ENCODE measurements at places on chromosomes 7 and 10. TPM values are rescaled to one million over a fixed set of nuclear protein-coding genes. Genes with fewer than 3 reads are reported as not detected.

The ENO4 gene
- total RNA-seq: 0.91 TPM

DNA sequence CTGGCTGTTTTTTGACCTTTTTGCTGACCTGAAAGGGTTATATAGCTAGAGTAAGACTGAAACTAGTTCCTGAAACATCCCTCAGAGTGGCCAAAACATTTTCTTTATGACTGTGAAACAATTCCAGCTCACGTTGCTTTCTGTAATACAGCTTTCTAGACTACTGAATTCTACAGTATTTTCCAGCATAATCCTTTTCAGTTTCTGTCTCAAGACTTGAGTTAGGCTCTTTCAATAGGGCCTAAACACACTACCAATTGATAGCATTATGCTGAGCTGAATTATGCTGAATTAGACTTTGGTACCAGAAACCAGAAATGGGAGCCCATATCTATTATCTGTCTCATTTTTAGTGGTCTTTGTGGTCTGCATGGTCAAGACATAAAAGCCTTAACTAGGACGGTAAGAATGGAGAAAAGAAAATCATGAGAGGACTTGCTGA is 72.6 kb downstream of the EPDR1 start:
- no peak for DNase-seq

GRCh38 chr10:53489335-53490182 is 717.0 kb upstream of the MBL2 start:
- no peak for DNase-seq

- DNase-seq: no peak
Measured at GRCh38 chr7:25857376-25858067, 294.5 kb upstream of the NFE2L3 start.

DNA sequence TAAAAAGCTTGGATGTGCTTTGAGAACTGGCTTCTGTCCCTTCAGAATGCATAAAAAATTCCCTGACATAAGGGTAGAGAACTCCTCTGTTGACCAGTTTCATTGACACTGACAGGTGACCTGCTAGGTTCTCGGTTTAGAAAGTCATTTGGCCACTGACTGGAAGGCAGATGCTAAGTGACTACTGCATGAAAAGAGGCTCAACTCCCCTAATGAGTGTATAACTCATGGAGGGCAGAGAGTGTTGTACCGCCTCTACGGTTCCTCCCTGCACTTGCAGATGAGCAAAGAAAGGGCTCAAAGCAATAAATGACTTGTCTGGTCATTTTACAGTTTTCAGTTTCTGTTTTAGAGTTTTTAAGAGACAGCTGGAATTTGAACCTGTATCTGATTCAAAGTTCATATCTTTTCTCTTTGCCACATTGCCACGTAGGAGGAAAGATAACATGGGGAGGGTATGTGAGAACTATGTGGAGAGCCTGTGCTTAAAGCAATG is 2.9 kb upstream of the FGL2 start:
- no peak for DNase-seq
